GM19239 (cell line): ENCODE measurements at places on chromosomes 6 and 20.

GRCh38 chr6:4775494-4776130, 592 bp upstream of the CDYL start:
- peak; percentile 74 for DNase-seq

GRCh38 chr6:57257911-57258541, 35.9 kb upstream of the RAB23 start:
- no peak for DNase-seq

- DNase-seq = no peak
Observed at GRCh38 chr6:81865712-81866111, 113.2 kb upstream of the TENT5A start.

GRCh38 chr6:62980724-62981123, 230.5 kb upstream of the FKBP1C start:
- no peak for DNase-seq

- no peak for DNase-seq
Observed at GRCh38 chr20:51473771-51474170, 68.7 kb downstream of the NFATC2 start.

DNA sequence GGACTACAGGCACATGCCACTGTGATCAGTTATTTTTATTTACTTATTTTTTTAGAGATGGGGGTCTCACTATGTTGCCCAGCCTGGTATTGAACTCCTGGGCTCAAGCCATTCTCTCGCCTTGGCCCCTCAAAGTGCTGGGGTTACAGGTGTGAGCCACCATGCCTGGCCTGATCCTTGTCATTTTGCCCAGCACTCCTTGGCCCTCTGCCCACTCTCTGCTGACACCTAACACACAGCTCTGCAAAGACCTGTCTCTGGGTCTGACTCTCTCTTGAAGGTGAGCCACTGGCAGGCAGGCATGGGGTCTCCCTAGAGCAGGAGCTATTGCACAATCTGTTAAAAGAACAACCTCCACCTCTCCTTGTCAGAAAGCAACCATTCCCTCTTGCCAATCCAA, 155.6 kb downstream of the ZFP64 start:
- no peak for DNase-seq

DNA sequence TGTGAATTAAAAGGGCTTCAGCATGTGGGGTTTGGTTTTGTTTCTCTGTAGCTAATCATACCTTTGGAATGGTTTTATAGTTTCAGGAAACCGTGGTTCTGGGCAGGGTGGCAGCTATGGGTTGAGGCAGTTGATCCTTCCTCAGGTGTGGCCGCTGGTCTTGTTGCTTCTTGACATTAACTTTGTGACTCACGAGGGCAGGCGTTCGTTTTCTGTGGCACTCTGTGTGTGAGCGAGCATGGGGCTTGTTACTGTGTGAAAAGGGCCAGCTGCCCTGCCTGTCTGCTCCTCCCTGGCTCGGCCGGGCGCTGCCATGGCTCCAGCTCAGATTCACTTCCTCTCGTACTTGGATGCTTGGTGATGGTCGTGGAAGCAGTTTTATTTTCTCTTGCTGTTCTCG, 16.2 kb downstream of the DNAJC5 start:
- DNase-seq = no peak

DNA sequence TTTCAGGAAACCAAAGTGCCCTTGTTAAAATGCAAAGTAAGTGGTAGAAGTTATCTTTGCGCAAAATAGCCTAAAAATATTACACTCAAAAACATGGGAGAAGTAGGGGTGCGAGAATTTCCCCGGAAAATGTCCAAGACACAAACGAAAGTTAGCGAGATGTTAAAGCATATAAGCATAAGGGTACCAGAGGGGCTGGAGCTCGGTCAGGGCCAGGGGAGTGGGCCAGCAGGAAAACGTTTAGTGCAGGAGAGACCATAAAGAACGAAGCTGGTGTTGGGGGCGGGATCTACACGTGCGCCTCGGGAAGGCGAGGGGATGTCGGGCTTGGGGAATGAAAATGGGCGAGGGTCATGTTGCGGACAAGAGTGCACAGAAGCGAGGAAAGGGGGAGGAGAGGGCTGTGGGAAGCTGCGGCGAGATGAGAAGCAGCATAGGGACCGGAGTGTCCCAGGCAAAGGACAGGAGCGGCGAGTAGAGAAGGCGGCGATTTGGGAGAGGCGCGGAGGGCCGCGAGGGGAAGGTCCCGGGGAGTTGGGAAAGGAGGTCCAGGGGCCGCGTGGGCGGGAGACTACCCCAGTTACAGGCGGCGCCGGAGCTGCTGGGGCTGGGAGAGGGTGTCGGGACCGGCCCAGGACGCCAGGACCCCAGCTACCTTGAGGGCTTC, 600 bp downstream of the XPO5 start:
- peak; percentile 19 for DNase-seq

DNA sequence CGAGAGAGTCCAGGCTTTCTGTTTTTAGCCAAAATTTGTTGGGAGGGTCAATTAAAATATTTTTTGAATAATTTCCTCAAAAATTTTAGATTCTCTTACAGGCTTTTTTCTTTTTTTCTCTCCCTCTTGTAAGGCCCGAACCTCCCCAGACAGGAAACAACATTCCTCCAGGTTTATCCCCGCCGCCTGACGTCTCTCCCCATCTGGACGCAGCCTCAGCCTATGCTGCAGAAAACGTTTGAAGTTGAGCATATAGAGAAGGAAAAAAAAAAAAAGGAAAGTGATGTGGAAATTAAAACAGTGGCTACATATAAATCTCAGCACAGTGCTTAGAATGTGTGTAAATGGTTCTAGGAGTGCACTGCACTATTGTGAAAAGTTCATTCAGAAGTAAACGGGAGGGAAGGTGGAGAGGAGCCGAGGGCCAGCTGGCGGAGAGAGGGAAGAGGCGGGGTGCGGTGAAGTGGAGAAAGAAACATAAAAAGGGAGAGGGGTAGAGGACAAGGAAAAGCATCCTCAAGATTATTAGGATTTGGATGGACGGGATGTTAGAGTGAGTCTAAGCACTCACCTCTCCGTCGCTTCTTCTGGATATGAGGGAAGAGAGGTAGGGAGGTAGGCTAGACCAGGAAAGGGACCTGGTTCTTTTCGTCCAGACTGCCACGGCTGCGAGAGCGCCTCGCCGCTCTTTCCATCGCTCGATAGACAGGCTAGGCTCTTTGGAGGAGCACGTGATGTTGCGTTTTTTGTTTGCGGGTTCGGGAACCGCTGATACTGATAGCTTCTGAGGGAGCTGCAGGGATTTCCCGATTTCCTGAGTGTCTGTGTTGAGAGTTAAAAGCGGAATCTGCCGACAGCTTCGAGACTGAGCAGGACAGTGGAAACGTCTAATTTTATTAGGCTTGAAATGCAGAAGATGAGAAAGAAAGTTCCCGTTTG, 98.7 kb downstream of the TRIM27 start:
- DNase-seq = no peak

- no peak for DNase-seq
Observed at GRCh38 chr6:119961450-119961849, 611.9 kb upstream of the MAN1A1 start.

DNA sequence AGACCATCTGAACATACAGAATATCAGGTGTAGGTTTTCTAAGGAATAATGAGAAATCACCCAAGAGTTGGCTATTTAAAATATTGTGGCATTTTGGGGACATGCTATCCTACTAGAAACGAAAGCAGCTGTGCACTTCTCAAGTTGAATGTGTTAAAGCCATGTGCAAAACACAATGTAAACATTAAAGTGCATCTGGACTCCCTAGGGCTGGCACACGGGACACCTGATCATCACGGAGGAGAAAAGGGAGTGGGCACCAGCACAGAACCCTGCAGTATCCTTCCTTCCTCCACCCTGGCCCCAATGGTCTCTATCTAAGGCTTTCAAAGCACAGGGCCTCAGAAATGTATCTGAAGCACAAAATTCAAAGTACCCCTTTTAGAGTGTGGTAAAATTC, 94.3 kb downstream of the INSM1 start:
- no peak for DNase-seq

DNA sequence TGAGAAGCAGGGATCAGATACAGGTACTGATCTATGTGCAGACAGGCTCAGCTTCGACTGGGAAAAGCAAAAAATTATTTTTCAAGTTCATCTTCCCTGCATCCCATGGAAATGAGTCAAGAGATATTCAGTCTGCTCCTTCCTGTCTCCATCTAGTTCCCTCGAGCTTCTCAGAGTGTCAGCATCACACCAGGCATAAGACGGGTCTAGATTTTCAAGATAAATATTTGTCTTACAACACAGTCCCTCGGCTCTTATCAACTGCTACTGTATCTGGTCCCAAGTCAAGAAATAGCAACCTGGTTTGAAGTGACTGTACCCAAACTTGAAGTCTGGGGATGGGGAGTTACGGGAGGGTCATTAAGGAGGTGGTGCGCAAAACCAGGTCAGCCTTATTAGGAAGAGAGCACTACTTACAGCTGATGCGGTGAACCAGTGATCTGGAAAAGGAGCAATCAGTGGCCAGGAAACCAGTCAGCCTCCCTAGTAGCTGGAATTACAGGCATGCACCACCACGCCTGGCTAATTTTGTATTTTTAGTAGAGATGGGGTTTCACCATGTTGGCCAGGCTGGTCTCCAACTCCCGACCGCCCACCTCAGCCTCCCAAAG, 29.7 kb downstream of the ZMYND8 start:
- DNase-seq = no peak

DNA sequence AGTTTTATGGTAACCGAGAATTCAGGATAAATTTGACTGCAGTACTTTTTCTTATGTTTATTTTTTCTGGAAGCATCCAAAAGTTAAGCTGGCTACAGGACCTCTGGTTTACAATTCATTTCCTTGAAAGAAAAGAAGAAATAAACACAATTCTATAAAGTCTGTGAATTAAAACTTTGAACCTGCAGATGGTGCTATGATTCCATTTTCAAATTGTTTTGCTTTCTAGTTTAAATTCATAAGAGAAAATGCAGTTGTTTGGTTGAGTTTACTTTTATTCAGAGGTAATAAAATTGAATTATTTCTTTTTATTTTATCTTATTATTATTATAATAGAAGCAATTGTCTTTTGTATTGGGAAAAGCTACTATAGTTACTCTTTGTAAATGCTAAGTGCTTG, 1.8 kb upstream of the VIP start:
- no peak for DNase-seq

GRCh38 chr6:2101213-2101612, 144.2 kb downstream of the GMDS start:
- DNase-seq = no peak

- DNase-seq = no peak
Observed at GRCh38 chr20:51193066-51193772, 170.3 kb upstream of the KCNG1 start.

- no peak for DNase-seq
Observed at GRCh38 chr20:37288091-37288490, 1.4 kb upstream of the MANBAL start.

GRCh38 chr6:108837236-108837971, 10.8 kb upstream of the ARMC2 start:
- DNase-seq = no peak

DNA sequence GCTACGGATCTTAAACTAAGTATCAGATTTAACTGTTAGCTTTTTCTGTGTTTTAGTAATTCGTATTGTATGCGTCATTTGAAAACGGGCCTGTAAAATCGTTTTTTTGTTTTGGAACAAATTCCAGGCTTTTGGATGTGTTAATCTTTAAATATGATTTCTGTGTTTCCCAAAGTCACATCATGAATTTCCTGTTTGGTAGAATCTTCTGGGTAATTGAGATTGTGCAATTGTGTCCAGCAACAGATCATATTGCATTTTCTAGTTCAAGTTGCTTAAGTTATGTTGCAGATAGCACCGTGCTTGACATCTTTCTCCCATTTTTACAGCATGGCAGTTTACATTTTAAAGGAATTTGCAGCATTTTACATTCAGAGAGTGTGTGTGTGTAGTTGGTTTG, 1.9 kb downstream of the MAPK14 start:
- no peak for DNase-seq

GRCh38 chr6:124438546-124439065, 523.6 kb upstream of the RNF217 start:
- DNase-seq = no peak

- no peak for DNase-seq
Observed at GRCh38 chr6:17268114-17268513, 13.0 kb upstream of the RBM24 start.

DNA sequence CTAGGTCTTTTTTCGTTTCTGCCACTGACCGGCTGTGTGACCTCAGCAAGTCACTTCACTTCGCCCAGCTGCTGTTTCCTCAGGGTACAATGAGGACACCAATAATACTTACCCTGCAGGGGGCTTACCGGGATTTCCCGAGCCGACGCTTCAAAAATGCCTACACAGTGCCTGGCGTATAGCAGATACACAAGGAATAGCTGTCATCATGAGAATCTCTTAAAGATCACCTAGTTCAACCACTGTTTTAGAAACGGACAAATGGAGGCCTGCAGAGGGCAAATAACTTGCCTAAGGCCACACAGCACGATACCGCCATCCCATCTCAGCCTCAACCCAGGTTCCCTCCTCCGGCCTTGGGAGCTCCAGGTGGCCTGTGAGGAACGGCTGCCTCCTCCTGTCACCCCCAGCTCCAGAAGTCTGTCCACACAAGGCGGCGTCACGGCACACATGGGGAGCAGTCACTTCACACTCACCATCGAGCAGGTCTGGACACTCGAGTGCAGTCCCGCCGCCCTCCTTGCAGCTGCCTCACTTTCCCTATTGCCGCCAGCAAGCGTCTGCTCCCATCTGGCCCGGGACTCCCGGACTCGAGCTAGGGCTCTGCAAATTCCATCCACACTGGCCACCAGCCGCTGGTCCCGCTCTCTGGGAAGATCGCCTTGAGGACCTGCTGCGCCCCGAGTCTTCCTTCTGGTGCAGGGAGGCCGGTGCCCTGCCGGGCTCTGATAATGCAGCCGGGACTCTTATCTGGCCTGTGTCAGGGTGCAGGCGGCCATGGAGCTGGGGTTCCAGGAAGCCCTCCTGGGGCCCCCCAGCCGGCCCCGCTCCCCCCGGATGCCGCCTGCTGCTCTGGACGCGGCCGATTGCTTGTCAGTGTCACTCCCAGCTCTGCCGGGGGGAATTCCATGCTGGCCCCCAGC, at the start of gene RIPOR3:
RIPOR3 (minus strand) TSS at position 893 of the 923 bp plus-strand sequence; CDS start at position 479, 414 bp downstream.
- no peak for DNase-seq
